T-helper 1 cell treated with Interleukin-12 subunit alpha and Interleukin-12 subunit beta and Interleukin-4 antibody, amounts not matched to agents 30 ng/mL and 1 ng/mL, for 36 hours (primary cell): ENCODE measurements at places on chromosomes 6 and 20. TPM values are rescaled to one million over a fixed set of nuclear protein-coding genes. Genes with fewer than 3 reads are reported as not detected.

The APOM gene
- 1.9 and 2.0 TPM in 2 replicates for total RNA-seq

The RIOK1 gene
- 37.2 and 46.3 TPM in 2 replicates for total RNA-seq

The C20orf141 gene
- not detected in 2 replicates for total RNA-seq

The OCSTAMP gene
- total RNA-seq = 0.17 TPM in 1 of 2 replicates, not detected in the other

The TSHZ2 gene
- total RNA-seq = 28.4 and 29.4 TPM in 2 replicates

The ATP6V1G2 gene
- total RNA-seq = 1.2 and 1.4 TPM in 2 replicates

The GDAP1L1 gene
- not detected in 2 replicates for total RNA-seq

The ZNF311 gene
- 0.44 and 0.66 TPM in 2 replicates for total RNA-seq

The OR2J2 gene
- not detected in 2 replicates for total RNA-seq

The CCM2L gene
- not detected in 2 replicates for total RNA-seq

The CST9 gene
- total RNA-seq = not detected in 2 replicates

The TRMT6 gene
- 18.0 and 19.9 TPM in 2 replicates for total RNA-seq

The OR2J1 gene
- not detected in 2 replicates for total RNA-seq

The THBD gene
- total RNA-seq = not detected in 2 replicates

The WFDC10B gene
- not detected in 2 replicates for total RNA-seq

The CLVS2 gene
- not detected in 2 replicates for total RNA-seq

The VSX1 gene
- not detected in 2 replicates for total RNA-seq

The MLN gene
- not detected in 2 replicates for total RNA-seq

The RRP36 gene
- total RNA-seq = 78.1 and 81.4 TPM in 2 replicates

The PNLDC1 gene
- 0.59 and 0.74 TPM in 2 replicates for total RNA-seq

The BPIFA1 gene
- total RNA-seq = not detected in 2 replicates

The IMPG1 gene
- total RNA-seq = not detected in 2 replicates

The THBS2 gene
- not detected in 2 replicates for total RNA-seq

The DEFB121 gene
- total RNA-seq = not detected in 2 replicates

The SDCBP2 gene
- 1.9 and 2.5 TPM in 2 replicates for total RNA-seq

The FRMD1 gene
- total RNA-seq = not detected in 2 replicates
